ENCODE measurements at places on chromosomes 16 and 17.

GRCh38 chr16:4891886-4892216 is 44.6 kb downstream of the UBN1 start:
- no peak for DNase-seq

- no peak for DNase-seq
Measured at GRCh38 chr17:81350320-81350890, 44.9 kb upstream of the BAHCC1 start.

- no peak for DNase-seq
Measured at GRCh38 chr17:36791942-36792475, 145.3 kb upstream of the LHX1 start.

- DNase-seq = peak; percentile 71
Measured at GRCh38 chr17:43085474-43085873, 39.7 kb downstream of the BRCA1 start.

- DNase-seq = no peak
Measured at GRCh38 chr17:81090361-81091136, 55.6 kb downstream of the BAIAP2 start.

DNA sequence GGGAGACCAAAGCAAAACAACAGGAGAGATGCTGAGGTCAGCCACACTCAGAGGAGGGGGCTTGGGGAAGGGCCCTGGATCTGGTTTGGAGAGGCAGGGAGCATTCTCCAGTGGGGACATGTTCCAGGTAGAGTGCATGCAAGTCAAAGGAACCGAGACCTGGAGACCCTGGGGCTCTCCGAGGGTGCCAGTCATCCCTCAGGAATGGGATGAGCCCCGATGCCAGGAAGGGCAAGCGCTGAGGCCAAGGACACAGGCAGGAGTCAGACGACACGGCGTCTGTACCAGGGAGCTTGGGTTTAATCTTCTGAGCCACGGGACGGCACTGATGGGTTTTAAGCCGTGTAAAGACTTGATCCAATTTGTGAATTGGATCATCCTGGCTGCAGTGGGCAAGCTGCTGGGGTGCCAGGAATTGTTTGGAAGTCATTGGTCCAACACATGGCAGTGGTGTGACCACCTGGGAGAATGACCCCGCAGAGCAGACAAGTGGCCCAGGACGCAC is 32.9 kb upstream of the ANKRD40CL start:
- no peak for DNase-seq

DNA sequence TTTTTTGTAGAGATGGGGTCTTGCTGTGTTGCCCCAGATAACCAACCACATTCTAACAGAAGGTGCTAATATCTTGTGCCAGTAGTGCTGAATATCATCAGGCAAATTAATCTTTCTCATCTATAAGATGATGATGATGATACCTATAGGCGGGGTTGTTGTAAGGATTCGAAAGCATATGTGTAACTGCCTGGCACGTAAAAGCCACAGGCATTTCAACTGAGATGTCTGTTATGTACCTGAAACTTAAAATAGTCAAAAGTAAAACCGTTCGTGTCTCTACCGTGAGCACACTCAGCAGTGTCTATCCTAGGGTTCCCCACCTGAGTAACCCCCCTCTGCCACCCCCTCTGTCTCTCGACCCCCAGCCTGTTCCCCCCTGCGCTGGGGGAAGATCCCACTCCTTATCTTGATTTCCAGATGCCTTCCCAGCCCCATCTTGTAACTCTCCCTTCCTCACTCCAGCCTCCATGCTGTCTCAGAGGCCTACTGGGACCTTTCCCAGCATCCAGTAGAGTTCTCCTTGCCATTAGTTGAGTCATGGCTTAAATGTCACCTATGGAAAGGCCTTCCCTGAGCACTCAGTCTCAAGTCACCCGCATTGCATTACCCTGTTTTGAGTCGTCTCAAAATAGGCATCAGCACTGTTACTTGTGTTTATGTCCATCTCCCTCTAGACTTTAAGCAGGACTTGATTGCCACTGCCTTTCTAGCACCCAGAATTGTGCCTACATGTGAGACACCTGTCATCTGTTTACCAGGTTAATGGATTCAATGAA is 34.1 kb downstream of the CDRT15 start:
- DNase-seq = no peak

DNA sequence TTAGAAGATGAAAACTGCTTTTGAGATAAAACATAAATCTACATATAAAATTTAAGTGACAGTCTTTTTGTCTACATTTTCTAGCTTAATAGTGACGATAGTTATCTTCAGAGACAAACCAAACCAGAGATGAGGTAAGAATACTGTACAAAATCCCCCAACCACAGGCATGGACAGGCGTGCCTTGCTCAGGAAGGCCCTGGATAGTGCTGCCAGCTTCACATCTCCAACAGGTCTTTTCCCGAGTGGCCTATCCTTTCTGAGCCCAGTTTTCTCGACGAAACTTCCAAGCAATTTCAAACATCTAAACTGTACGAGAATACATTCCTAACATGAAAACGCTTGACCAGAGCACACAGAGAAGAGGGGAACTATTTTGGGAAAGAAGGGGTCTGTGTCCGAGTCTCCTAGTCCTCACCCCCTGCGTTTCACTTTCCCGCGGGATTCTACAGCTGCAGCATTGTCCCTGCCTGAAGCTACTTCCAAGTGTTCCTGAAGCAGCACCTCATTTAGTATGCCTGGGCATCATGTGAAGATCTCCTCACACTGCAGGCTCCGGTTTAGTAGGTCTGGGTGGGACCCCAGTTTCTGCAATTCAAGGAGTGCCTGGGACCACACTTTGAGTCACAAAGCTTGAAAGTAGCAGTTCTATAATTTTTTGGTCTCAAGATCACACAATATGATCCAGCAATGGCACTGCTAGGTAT is 37.8 kb downstream of the GNA13 start:
- DNase-seq = no peak

GRCh38 chr17:42049834-42050392 is 488 bp downstream of the C17orf113 start:
- DNase-seq = peak; percentile 35

GRCh38 chr17:14298947-14299279 is 2.0 kb upstream of the HS3ST3B1 start:
- no peak for DNase-seq

- no peak for DNase-seq
Measured at GRCh38 chr16:64150193-64150592, 971.7 kb downstream of the CDH11 start.

- DNase-seq = peak; percentile 56
Measured at GRCh38 chr17:54950116-54950515, 18.3 kb downstream of the COX11 start.

DNA sequence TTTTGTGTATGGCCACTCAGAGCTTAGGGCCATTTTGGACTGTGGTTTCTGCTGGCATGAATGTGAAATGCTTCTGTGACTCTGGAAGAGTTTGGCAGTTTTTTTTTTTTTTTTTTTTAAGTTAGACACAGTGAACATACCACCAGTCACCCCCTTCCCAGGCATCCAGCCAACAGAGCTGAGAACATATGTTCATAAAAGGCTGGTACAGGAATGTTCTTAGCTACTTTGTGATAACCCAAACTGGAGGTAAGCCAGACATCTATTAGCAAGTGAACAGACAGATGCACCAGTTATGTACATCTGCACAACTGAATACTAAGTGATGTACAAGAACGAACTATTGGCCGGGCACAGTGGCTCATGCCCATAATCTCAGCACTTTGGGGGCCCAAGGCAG is 92.7 kb downstream of the ABCC1 start:
- DNase-seq = peak; percentile 39

- no peak for DNase-seq
Measured at GRCh38 chr17:3582915-3583314, 25.3 kb upstream of the TRPV3 start.

DNA sequence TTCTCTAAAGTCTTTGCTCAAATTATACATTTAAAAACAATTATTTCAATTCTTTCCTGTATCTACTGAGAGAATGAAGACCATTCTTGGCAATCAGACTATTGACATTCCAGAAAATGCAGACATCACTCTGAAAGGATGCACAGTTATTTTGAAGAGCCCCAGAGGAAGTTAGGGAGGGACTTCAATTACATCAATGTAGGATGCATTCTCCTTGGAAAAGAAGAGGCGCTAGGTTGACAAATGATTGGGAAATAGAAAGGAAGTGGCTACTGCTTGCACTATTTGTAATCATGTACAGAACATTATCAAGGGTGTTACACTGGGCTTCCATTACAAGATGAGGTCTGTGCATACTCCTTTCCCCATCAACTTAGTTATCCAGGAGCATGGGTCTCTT is 74.3 kb downstream of the SSH2 start:
- DNase-seq = no peak

DNA sequence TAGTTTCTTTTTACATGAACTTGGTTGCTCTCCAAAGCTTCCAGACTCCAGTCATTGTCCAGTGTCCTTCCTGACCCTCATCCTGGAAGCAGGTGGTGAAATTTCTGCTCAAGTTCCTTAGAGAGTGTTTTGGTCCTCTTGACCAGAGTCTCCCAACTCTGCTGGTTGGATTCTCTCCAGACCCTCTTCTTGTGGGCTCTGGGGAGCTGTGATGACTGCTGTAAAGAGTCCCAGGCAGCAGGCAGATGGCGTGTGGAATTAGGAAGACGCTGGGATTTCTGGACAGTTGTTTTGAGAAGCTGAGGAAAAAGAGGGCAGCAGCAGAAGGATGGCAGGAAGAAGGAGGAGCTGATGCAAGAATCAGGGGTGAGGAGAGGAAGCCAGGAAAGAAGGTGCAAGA is 1.6 kb upstream of the SEZ6 start:
- DNase-seq = no peak

GRCh38 chr16:28504707-28505404 is 1.8 kb downstream of the IL27 start:
- DNase-seq = peak; percentile 64

DNA sequence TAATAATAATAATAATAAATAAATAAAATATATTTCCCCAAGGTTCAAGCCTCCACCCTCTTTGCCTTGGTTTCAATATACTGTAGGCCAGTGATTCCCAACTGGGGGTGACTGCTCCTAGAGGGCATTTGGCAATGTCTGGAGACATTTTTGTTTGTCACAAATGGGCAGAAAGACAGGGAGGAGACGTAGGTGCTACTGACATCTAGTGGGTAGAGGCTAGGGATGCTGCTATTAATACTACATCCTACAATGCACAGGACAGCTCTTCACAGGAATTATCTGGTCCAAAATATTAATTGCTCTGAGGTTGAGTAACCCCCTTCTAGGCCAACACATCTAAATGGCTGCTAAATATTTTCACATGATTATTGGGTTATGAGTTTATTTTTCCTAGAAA is 12.8 kb upstream of the PRR14 start:
- peak; percentile 53 for DNase-seq

- DNase-seq = peak; percentile 30
Measured at GRCh38 chr17:48814504-48814903, 2.5 kb downstream of the TTLL6 start.

- no peak for DNase-seq
Measured at GRCh38 chr17:7903154-7904103, 12.7 kb downstream of the RNF227 start.

DNA sequence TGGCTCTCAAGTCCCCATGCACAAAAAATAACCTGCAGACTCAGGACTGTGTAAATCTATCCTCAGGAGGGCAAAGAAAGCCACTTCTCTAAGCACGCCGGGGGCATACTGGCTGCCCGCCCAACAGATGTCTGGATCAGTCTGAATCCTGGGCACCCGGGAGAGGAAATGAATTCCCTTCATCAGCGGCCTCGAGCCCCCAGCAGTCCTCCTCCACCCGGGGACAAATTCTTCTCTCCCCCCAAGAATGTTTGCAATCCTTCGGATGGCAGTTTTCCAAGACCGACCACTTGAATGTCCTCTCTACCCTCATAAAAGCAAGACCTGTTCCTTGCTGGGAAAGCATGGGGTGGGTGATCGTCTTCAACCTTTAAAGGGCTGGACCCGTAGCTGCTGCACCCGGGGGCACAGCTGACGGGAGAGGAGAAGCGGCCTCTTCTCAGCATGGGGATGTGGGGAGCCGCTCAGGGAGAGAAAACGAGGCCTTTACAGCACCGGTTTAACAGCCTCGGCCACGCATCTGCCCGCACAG is 9.4 kb upstream of the MAP2K3 start:
- DNase-seq = no peak

DNA sequence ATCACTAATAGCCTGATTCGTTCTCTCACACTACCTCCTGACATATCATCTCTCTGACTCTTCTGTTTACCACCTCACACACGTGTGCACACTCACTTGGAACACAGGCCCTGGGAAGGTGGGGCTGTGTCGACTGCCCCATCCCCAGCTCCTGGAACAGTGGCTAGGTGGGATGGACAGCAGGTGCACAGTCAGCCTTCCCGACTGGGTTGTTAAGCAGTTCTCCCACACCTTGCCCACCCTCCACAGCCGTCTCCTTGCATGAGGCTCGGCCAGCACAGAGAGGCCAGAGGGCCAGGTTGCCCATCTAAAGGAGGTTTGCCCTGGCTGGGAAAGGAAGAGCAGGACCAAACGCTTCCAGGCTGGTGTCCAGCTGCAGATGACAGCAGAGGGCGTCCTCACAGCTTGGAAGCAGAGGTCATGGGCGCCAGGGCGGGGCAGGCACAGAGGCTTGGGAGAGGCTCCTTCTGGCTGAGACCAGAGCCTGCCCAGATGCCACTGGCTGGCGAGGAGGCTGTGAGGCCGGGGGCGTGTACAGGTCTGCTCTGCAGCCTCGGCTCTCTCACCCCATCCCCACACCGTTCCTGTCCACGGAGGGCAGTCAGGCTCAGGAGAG is 92.8 kb downstream of the AMFR start:
- DNase-seq = peak; percentile 65

- DNase-seq = no peak
Measured at GRCh38 chr17:78645421-78646295, 68.5 kb upstream of the DNAH17 start.

DNA sequence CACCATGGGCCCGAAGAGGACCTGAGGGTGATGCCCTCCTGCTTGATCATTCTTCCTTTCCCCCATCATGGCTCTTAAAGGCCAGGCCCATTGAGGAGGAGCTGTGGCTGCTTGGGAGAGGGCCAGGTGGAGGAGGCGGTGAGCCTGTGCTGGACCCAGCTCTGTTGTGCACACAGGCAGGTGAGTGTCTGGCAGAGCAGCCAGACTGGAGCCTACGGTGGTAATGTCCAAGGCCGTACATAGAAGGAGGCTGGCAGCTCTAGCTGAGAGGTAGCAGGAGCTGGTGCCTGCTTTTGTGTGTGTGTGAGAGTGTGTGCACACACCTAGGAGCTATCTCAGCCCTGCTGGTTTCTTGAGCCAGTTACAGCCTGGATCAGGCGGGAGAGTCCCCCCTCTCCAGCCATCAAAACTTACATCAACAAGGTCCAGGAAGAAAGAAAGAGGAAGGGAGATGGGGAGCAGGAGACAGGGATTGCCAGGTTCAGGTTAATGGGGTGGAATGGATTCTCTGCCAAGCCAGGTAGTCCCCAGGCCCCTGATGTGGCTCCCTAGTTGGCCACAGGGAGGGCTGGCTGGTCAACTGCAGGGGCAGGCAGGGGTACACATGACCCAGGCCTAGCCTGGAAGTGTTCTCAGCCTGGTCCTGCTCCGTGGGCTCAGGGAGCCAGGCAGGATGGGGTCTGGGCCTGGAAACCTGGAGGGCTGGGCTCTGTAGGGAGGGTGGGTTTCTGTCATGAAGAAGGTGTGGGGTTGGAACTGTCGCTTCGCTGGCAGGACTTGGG is 107.1 kb downstream of the RAP1GAP2 start:
- no peak for DNase-seq
